ENCODE measurements at places on chromosomes 6 and 20.

DNA sequence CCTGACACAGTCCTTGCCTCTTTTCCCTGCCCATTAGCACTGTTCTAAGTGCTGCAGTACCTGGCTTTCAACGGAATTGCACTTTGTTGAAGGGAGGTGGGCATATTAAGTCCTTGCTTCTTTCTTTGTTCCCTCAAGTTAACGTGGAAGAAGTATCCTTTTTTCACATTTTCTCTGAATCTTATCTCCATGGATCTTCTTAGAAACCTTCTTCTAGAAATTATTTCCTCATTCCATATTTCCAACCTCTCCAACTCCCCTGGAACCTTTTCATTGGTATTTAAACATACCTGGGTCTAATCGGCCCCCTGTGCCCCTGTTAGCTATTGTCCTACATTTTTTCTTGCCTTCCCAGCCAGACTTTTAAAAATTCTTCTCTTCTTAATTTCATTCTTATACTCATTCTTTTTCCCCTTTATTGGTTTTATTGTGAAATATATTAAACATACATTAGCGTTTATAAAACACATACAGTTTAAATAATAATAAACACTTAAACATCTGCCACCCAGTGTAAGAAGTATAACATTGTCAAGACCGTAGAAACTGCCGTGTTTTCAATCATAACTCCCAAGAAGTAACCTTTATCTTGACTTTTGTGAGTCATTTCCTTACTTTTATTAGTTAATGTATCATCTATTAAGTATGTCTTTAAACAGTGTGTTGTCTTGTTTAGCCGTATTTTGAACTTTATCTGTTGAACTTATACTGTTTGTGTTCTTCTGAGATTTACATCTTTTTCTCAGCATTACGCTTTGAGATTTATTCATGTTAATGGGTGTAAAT, 118.2 kb downstream of the CDKAL1 start:
- no peak for DNase-seq

DNA sequence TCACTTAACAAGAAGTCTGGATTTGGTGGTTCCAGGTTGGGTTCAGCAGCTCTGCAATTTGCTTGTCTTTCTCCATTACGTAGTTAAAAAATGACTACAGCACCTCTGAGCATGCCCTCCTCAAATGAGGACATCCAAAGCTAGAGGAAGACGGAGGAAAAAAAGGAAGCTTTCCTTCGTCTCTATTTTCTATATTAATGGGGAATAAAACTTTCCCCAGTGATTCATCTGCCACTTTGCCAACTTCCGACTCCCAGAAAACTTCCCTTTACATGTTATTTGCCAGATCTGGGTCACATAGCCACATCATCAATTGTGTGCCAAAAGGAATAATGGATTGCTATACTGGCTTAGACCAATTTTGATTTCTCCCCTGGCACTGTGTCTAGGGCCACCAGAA, 69.5 kb downstream of the ZFAND3 start:
- no peak for DNase-seq

DNA sequence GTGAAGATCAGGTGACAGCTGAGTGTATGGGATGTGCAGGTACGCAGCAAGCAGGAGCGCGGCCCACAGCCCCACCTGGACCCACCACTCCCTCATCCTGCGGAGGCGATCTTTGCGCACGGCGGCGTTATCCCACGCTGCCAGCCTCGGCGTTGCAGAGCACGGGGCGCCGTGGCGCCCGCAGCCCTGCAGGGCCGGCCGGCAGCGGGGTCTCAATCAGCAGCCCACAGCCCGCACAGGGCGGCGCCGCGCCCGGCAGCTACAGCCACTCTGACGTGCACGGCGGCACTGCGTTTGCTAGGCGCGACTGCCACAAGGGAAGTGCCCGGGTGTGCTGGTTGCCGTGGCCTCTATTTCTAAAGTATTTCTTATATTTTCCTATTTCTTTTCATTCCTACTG, 46.9 kb downstream of the LAMA2 start:
- no peak for DNase-seq

GRCh38 chr20:63366390-63367365, 5.5 kb upstream of the CHRNA4 start:
- no peak for DNase-seq

DNA sequence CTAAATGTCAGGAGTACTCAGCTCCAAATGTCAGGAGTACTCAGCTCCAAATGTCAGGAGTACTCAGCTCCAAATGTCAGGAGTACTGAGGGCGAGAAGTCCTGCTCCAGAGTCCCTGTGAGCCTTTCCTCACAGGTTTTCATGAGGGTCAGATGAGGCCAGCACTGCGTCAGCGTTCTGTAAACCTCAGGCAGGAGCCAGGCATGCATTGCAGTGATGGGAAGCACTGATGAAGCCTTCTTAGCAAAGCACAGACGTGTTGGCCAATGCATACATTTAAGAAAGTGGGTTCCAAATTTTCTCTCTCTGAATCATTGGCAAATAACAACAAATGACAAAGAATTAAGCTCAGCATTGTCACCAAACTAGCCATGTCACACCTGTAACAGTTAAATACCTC, 254.9 kb downstream of the ZNF217 start:
- no peak for DNase-seq

- no peak for DNase-seq
Observed at GRCh38 chr20:1892119-1892385, 3.2 kb upstream of the SIRPA start.

DNA sequence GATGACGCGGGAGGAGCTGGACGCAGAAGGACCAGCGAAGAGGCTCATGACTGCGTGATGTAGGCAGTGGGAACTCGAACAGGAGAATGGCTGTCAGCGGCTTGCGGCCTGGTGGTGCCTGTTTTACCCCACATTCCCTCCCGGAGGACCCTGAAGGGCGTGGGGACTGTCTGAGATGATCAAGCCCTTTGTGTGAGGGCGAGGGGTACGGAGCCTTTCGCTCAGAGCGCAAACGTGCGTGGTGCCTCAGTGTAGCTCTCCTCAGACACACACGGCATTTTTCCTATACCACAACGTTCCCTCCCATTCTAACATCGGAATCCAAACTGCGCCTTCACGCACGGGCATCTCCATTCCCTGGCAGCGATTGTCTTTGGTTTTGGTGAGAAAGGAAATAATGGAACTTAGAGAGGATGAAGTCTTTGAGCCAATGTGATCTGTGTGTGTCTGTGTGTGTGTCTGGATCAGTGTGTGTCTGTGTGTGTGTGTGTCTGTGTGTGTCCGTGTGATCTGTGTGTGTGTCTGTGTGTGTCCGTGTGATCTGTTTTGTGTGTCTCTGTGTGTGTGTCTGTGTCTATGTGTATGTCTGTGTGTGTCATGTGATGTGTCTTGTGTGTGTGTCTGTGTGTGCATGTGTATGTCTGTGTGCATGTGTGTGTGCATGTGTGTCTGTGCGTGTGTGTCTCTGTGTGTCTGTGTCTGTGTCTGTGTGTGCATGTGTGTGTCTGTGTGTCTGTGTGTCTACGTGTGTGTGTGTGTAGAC, 5.3 kb downstream of the PTK6 start:
- no peak for DNase-seq

GRCh38 chr6:16689788-16690607, 71.3 kb downstream of the ATXN1 start:
- no peak for DNase-seq

GRCh38 chr6:53494076-53494475, 50.8 kb downstream of the GCLC start:
- no peak for DNase-seq

GRCh38 chr20:55597526-55597925, 407.8 kb downstream of the CBLN4 start:
- no peak for DNase-seq

GRCh38 chr6:6816716-6817115, 228.2 kb downstream of the LY86 start:
- DNase-seq, result no peak

- no peak for DNase-seq
Observed at GRCh38 chr6:122426597-122426996, 27.1 kb downstream of the HSF2 start.

- no peak for DNase-seq
Observed at GRCh38 chr6:165519316-165519715, 143.7 kb downstream of the PDE10A start.

GRCh38 chr20:18543932-18544331, 23.3 kb upstream of the SMIM26 start:
- DNase-seq, result no peak

GRCh38 chr20:48354320-48354876, 473.4 kb downstream of the PREX1 start:
- DNase-seq, result no peak

DNA sequence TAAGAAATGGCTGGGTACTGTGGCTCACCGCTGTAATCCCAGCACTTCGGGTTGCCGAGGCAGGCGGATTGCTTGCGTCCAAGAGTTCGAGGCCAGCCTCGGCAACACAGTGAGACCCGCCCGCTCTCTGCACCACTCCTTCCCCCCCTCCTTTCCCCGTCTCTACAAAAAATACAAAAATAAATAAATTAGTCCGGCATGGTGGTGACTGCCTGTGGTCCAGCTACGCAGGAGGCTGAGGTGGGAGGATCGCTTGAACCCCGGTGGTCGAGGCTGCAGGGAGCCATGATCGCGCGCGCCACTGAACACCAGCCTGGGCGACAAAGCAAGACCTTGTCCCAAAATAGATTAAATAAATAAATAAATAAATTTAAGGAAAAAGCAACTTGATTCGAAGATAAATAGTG, 448 bp upstream of the RNF114 start:
- no peak for DNase-seq

DNA sequence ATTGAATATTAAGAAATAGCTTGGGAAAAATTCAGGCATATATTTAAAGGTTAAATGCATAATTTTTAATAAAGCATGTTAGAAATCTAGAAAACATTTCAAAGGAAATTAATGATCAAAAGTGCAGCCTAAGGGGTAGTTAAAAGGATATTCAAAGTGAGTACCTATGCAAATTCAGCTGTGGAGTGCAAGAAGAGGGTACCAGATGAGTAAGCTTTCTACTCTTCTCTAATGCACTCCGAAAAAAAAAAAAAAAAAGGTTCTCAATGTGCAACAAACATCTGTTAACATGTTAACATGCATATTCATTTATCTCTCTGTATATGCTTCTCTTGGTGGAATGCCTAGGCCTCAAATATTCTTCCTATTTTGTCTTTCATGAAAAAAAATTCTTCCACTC, 32.0 kb upstream of the KATNA1 start:
- no peak for DNase-seq

- no peak for DNase-seq
Observed at GRCh38 chr6:51855310-51856082, 231.9 kb downstream of the PKHD1 start.

- DNase-seq, result no peak
Observed at GRCh38 chr20:16664020-16664419, 65.8 kb upstream of the SNRPB2 start.

- DNase-seq, result no peak
Observed at GRCh38 chr6:114033606-114034005, 62.7 kb upstream of the HDAC2 start.

DNA sequence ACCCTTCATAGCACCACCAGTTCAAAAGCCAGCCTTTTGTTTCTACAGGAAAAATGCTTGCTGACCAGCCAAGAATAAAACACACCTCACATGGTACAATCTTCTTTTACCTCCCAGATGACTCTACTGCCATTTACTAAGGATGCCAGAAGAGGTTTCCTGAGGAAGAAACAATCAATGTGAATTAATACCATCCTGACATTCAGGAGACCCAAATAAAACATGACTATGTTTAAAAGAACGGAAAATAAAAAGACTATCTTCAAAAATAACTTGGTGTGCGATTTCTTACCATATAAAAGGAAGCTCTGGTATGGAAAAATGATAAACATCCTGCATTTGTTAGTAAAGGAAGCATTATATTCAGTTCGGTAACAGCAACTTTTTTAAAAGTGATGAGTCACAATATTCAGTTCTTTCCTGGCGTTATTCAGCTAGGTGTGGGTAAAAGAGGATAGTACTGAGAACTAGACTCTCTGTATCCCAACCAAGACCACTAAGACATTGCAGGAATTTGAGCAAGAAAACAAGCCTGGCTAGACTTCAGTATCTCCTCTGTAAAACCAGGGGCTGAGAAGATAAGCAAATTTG, 16.3 kb downstream of the COL21A1 start:
- DNase-seq, result no peak

DNA sequence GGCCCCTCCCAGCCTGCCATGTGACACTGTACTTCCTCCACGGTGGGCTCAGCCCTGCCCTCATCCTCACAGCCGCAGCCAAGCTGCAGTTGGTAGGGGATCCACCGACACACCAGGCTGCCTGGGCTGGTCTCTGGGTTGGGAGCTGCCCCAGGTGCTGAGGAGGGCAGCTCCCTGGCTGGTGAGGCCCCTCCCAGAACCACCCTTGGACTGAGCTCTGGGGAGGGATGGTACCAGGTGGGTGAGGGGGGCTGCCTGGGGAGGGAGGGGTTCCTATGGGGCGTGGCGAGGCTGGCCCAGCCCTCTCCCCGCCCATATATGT, 185 bp upstream of the TNFRSF6B start:
- no peak for DNase-seq

GRCh38 chr6:9197726-9198125, 762.4 kb upstream of the SLC35B3 start:
- DNase-seq, result no peak

- DNase-seq, result no peak
Observed at GRCh38 chr6:156695742-156696141, 81.4 kb upstream of the ARID1B start.

DNA sequence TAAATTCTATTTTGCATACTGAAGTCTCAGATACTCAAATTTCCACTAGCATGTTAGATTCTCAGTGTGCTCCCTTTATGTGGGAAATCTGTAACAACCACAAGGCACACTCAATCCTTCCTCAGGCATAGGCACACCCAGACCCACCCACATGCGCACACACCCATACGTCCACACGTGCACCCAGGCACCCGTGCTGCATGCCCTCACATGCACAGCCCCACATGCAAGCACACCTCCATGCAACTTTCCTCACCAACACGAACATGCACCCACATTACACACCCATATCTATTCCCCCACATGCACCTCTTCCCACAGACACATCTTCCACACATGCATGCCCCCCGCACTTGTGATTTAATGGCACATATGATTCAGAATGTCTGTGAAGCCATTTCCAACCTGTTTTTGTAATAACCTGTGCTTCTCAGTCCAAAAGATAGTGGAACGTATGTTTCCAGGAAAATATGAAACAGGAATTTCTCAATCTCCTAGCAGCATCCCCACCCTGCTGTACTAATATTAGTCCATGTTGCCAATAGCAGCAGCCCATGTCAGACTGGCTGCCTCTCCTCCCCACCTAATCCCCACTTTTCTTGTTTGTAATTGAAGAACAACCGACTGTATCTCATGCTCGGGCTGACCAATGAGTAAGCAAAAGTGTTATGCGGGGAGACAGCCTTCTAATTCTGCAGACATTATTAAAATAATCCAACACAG, 11.3 kb upstream of the CYP24A1 start:
- no peak for DNase-seq

GRCh38 chr20:23537030-23537429, 31.3 kb downstream of the CST9L start:
- DNase-seq, result no peak

GRCh38 chr6:142885182-142885867, 59.7 kb downstream of the HIVEP2 start:
- DNase-seq, result no peak

All from SIG-M5 (cell line).